ENCODE measurements at places on chromosomes 11 and 22.

- no peak for DNase-seq
These were observed 30.6 kb downstream of the UBASH3B start for GRCh38 chr11:122686111-122686510.

DNA sequence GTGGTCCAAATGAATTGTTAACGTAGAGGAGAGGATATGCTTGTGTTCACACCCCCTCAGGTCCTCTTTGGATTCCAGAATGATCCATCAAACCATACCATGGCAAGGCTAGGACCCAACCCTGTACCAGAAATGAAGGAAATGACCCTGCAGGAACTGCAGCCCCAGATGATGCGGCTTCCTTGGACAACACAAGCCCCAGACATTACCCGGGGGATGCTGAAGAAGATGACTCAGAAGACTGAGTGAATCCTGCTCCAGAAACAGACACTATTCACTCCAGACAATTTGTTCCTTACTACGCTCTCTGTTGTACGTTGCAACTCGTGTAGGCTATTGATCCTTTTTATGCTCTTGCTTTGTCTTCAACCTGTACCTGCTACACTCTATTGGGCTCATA, 15.2 kb upstream of the MTMR2 start:
- no peak for DNase-seq

DNA sequence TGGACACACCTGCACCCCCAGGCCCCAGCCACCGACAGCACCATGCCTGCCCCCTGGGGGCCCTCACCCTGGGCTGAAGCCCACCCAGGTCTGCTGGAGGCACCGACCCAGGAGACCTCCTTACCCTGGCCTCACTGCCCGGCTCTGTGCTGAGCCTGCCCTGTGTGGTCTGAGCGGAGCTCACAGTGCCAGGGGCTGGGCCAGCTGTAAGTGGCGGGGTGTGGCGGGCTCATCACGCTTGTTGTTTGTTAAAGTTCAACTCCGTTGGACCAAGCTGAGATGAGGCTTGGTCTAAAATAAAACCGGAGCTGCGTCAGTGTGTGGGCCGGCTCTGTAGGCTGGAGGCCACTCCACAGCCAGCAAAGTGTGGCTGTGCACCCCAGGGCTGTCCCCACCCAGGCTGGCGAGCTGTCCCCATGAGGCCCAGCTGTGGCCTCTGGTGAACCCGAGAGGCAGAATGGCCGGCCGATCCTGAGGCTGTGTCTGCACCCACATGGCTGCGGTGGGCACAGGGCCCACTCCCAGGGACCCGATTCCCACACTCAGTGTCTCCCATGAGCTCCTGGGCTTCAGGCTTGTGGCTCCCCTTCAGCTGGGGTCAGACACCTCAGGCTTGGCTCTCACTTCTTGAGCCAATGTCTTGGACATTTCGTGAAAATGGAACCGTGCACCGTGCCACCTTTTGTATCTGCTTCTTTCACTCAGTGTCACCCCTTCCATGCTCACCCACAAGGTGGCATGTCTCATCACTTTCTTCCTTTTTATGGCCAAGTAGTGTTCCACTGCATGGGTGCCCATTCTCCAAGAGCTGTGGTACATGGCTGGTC, 137.9 kb downstream of the CTTN start:
- DNase-seq, result no peak

- DNase-seq, result no peak
These were observed 1240.1 kb downstream of the LRRC4C start for GRCh38 chr11:40219401-40219800.

DNA sequence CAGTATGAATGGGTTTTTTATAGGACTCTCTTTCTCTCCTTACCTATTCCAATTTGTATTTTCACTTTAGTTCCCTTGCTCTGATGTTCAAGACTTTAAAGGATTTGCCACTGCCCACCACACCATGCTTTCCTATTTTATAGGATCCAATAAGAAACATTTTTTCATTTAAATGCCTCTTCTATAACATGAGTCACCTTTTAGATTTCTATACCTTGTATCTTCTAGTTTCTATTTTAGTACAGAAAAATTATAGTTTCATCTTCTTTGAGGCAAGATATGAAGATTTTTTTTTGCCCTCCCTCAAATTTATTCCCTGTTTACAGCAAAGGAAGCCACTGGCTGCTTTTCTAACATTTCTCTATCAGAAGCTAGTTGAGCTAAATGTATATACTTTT, 76.8 kb downstream of the ARFGAP2 start:
- no peak for DNase-seq

DNA sequence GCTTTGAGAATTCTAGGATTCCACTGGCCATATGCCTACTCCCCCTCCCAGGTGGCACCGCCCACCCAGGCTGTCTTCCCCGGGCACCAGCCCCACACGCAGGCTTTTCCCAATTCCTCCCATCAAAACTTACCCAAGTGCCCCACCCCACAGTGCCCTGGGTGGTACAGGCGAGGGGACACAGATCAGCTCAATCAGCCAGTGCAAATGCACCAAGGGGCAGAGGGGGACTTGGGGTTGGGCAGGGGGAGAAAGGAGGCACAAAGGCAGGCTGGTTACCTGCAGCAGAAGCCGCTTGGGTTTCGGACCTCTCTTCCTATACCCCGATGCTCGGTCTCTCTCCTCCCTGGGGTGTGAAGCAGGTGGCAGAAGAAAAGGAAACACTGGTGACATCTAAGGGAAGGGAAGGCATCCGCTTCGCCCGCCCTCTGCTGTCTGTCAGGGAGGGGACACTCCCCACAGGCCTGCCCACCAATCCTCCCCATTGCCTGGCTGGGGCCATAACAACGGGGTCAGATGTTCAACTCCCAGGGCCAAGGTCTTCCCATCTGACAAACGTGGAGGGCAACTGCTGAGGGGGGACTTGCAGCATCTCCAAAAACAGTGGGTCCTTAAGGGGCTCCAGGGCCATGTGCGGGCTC, 14.0 kb downstream of the CBX7 start:
- no peak for DNase-seq
